HuH-7 (cell line): ENCODE measurements at places on chromosomes 5 and 9.

DNA sequence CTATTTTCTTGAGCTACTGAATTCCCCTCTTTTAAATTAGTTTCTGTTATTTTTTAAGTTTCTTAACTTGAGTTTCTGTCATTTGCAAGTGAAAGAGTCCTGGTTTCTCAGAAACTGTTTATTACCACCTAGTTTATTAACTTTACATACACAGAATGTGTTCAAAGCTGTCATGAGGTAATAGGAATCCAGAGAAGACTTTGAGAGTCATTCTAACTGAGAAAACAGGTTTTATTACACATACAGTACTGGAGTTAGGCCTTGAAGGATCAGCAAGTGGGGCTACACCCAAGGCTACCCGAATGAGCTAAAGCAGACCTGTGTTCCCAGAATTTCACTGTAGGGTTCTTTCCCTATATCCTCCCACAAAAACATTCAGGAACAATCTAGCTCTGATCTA lies 33.1 kb downstream of the FAM114A2 start:
- no peak for DNase-seq

GRCh38 chr5:15009420-15009819 lies 137.8 kb upstream of the ANKH start:
- DNase-seq: peak; percentile 50

DNA sequence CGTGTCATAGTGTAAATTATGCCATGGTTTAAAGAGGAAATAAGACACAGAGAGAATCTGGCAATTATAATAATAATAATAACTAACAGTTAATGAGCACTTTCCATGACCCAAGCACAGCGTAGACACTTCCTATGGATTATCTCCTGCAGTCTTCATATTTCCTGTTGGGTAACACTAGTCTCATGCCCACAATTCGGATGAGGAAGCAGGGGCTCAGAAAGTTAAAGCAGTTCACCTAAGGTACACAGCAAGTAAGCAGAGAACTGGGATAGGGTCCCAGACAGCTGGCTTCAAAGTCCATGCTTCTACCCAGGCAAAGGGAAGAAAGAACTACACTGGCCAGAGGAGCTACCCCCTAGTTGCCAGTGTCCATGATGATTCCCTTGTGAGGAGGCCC lies 27.9 kb upstream of the TGFBI start:
- DNase-seq: no peak

GRCh38 chr5:5066276-5067186 lies 73.6 kb upstream of the ADAMTS16 start:
- no peak for DNase-seq

DNA sequence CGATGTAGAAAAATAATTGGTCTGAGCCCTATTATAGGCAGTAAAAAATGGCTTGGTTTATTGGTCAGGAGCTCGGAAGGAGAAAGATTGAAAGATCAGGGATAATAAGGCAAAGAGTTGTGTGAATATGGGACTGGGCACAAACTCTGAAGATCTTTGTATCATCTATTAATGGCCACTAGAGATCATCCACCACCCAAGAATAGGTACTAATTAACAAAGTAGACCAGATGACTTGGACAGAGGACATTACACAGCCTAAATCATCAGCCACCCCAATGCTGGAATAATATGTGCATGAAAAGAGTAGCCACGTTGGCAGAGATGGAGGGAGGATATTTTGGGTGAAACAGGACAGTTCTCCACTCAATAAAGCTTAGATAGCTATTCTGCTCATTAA lies 364.1 kb downstream of the EFNA5 start:
- DNase-seq: no peak

GRCh38 chr9:35257986-35258659 lies 96.3 kb downstream of the UNC13B start:
- DNase-seq: peak; percentile 34

GRCh38 chr5:89147031-89147430 lies 264.0 kb upstream of the MEF2C start:
- no peak for DNase-seq

DNA sequence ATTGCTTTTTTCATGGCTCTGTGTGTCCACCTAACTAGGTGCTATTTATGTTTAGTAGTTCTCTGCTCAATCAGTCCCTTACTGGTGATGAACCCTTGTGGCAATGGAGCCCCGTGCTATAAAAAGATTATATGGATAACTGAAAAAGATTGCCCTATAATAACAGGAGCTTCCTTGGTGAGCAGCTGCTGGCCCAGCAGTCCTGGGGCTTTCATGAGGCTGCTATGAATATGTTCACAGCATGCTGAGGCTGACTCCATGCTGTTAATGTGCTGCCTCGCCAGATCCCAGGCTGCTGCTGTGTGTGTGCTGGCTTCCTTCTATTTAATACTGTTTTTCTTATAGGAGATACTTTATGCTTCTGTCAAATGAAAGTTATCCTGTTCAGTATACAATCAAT lies 357.5 kb downstream of the TAF11L14 start:
- DNase-seq: no peak

DNA sequence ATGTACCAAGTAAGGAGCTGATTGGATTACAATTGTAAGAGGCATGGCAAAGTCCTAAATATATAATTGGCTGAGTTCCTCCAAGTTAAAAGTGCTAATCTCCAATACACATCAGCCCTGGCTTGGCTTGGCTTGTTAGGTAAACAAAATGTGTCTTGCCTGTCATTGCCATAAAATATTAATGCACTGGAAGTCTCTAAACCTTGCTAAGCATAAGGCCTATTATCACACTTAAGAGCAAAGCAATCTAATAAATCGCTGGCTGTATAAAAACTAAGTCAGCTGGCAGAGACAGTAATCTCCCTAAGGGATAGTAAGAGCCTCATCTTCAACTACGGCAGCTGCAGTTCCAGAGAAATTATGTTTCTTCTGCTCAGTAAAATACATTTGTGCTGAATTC lies 418.6 kb upstream of the GRAMD2B start:
- no peak for DNase-seq

GRCh38 chr5:176883700-176884570 lies 15.2 kb downstream of the HK3 start:
- DNase-seq: no peak

DNA sequence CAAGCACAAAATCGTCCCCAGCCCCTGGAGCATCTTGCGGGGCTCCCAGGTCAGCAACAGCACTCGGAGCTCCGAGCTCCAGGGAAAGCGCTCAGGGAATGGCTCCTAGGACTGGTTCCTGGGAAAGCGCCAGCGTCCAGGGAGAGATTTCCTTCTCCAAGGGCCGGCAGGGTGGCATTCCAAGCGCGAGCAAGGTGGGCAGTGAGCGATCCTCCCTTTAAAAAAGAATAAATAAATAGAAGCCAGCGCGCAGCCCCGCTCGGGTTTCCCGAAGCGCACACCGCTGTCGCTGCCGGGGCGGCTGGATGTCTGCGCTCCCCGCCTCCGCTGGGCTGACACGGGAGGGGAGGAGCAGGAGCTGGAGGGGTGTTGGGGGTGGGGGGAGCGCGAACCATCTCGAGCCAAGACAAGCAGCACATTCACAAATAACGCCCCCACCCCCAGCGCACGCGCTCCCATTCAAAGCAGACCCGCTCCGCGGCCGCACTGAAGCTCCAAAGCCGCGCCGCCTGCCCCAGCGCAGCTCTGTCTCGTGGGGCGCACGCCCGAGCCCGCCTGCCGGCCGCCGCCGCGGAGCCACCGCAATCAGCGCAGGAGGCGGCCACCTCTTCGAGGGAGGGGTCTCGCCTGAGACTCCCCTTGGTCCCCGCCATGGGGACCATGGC lies 327.4 kb downstream of the SH3GL2 start:
- DNase-seq: no peak

GRCh38 chr9:127185181-127185580 lies 62.7 kb upstream of the ANGPTL2 start:
- DNase-seq: no peak

GRCh38 chr9:21709464-21710058 lies 92.9 kb upstream of the MTAP start:
- peak; percentile 11 for DNase-seq

- no peak for DNase-seq
Measured at GRCh38 chr9:2059274-2059929, 44.3 kb downstream of the SMARCA2 start.

DNA sequence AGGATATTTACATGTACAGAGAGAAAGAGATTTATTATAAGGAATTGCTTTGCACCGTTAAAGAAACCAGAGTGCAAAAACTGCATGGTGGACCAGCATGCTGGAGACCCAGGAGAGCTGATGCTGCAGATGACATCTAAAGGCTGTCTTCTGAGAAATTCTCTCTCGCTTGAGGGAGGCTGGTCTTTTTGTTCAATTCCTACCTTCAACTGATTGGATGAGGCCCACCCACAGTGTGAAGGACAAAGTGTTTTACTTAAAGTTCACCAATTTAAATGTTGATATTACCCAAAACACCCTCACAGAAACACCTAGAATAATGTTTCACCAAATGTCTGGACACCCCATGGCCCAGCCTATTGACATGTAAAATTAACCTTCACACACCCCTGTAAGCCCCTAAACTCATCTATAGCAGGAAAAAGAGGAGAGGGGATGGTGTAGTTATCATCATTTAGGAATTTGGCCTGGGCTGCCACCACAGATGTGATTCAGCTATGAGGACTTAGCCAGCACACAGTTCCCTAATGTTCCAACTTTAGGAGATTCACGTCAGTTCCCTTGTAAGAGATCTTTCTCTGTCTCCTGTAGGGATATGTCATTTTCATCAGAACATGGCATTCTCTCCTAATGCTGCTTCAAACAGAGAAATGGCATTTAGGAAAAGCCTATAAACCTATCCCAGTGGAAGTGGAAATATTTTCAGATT lies 358.2 kb upstream of the TLE4 start:
- DNase-seq: no peak

- DNase-seq: no peak
Measured at GRCh38 chr5:72070529-72070928, 36.7 kb upstream of the MAP1B start.

DNA sequence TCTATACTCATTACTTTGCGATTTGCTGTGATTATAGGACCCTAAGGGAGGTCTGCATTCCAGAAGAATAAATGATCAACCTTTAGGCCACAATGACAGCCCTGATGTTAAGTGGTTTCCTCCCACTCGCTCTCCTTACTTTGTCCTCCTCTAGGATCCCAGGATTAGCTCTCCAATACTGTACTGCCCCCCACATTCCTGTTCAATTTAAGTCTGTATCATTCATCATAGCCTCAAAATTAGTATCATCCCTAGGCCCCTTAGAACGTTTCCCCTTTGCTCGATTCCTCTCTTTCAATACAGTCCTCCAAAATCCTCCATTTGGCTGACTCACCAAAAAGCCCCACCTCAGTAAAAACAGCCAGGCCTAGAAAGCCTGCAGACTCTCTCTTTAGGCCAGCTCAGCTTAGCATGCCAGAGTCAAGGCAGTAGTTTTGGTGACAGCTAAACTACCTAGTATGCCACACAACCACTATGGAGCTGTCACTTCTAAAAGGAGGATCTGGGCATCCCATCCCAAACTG lies 24.4 kb downstream of the RNF145 start:
- DNase-seq: no peak

- no peak for DNase-seq
Measured at GRCh38 chr5:14172149-14172795, 29.1 kb downstream of the TRIO start.

GRCh38 chr5:174720612-174721529 lies 3.5 kb upstream of the MSX2 start:
- no peak for DNase-seq

- DNase-seq: no peak
Measured at GRCh38 chr5:172870291-172870714, 36.3 kb downstream of the ERGIC1 start.

- peak; percentile 5 for DNase-seq
Measured at GRCh38 chr5:102971676-102972293, 148.2 kb downstream of the GIN1 start.

DNA sequence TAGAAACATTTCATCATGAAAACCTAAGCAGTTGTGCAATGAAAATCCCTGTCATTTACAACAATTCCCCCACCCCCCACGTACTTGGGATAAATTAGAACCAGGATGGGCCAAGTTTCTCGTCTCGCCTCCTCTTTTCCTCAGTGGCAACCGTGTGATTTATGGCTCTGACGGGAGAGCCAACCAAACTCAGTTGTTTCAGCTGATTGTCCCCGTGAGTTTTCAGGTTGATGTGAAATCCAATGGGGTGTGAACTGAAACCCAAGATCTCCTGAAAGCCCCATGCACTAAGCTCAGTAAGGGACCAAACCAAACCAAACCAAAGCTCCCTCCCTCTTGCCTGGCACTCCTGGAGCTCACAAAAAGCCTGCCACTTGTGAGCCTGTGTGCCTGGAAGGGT lies 138.7 kb upstream of the SLC24A2 start:
- DNase-seq: no peak

DNA sequence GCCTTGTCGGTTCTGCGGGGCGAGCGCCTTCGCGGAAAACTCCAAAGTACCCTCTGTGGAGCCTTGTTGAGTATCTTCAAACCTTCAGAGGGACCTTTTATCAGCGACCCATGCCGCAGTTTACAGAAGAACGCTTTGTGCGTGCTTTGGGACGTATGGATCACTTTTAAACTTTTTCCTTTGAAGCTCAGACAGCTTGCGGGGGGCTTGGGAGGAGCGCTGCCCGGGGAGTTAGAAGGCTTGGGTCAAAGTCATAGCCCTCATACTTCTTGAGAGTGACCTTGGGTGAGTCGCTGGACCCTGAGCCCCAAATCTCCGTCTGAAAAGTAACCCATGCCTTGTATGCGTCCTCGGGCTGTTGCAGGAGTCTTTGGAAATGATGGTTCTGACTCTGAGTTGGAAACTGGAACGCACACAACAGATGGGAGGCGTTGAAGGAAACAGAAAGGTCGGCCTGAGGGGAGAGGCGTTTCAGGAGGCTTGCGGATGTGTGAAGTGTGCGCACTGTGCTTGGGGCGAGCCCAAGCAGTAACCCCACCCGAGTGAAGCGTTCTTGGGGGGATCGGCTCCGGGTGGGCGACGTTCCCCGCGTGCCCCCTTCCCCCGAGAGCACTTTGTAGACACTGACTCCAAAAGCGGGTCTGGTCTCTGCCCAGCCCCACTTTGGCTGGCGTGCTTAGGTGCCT lies 661 bp upstream of the SLC25A51 start:
- no peak for DNase-seq

DNA sequence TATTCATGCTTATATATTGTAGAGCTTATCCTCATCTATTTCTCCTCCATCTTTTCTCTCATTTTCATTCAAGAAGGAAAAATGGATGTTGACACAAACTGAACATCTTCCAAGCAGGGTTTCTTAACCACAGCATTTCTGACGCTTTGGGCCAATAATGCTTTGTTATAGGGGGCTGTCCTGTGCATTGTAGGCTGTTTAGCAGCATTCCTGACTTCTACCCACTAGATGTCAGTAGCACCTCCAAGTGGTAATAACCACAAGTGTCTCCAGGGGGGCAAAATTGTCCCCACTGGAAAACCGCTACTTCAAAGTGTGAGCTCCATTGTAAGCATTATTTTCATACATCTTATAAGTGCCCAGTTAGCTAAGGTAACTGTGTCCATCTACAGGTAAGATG lies 2.6 kb upstream of the TXNDC8 start:
- peak; percentile 11 for DNase-seq
